Heart left ventricle (tissue), 16 donors: ENCODE measurements at places on chromosomes 2 and 18. TPM values are rescaled to one million over a fixed set of nuclear protein-coding genes. Genes with fewer than 3 reads are reported as not detected.

- DNase-seq, result no peak
Observed at GRCh38 chr2:28704621-28705020, 47.0 kb upstream of the PPP1CB start.

Gene PLEKHH2
- 3.2 TPM for total RNA-seq

GRCh38 chr2:31980674-31981356, 30.0 kb downstream of the MEMO1 start:
- no peak for DNase-seq

- DNase-seq, result no peak
Observed at GRCh38 chr2:12965540-12966269, 249.0 kb downstream of the TRIB2 start.

GRCh38 chr18:49127471-49128190, 176.9 kb upstream of the SMAD7 start:
- no peak for DNase-seq

DNA sequence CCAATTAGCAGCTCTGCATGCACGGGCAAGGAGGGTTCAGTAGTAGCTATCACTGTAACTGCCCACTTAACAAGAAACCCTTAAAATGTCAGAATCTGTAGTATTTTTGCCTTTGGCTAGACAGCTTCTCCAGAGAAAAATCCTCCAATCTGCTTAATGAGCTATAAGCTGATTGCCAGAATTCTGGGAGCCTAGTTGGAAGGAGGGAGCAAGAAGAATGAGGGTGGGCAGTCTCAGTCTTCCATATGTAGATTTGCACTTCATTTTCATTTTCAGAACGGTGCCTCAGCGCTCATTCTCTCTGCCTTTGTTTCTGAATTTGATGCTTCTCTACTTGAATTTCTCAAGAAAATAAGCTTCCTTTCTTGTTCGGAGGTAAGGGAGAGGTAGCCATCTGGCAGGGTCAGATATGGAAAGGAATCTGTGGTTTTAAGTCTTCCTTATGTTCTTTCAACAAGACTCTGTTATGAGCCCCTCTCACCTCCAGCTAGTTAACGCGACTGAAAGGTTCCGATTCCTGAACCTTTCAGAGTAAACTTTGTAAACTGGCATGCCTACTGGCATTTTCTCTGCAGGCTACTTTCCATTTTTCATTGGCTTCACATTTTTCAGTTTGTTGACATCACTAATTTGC, 53.5 kb downstream of the HNRNPLL start:
- DNase-seq, result no peak
